ENCODE measurements at places on chromosomes 11 and 22.
A peak's percentile ranks its signal among the peaks of the same experiment; 100 is the strongest.

DNA sequence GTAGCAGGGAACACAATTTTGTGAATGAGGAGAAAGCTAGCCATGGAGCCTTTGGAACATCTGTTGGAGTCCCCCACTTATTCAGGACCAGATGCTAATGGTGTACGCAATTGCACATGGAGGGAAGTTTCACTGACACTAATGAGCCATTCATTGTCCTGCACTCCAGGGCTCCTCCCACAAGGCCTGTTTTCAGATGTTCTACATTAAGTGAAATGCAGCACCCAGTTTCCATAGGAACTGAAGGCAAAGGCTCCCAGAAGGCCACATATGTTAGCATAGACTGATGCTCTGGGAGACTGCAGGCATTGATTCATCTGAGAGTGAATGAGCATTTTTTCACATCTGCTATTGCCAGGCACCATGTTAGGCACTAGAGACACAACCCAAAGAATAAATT is 399.5 kb downstream of the ETS1 start:
- DNase-seq = no peak

DNA sequence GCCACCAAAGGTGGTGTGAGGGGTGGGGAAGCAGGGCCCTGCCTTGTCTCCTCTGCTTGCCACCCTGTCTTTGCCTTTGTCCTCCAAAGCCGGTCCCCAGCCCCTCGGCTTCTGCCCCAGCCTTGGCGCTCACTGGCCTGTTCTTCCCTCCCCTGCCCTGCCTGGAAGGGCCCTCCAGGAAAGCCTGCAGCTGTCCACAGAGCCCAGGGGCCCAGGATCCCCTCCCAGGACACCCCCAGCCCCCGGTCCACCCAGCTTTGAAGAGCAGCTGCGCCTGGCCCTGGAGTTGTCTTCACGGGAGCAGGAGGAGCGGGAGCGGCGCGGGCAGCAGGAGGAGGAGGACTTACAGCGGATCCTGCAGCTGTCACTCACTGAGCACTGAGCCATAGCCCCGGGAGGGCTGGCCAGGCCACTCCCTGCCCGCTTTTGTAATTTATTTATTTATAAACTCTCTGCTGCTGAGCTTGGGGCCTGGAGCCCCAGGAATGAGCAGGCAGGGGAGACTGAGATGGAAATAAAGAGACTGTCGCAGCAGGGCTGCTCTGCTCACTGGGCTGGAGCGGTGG is 1.3 kb upstream of the SSH3 start:
- DNase-seq = no peak

GRCh38 chr11:36492724-36493304 is 17.3 kb downstream of the TRAF6 start:
- DNase-seq = peak; percentile 6

GRCh38 chr11:118338637-118339061 is 3.9 kb downstream of the CD3D start:
- peak; percentile 83 for DNase-seq

Data from activated naive CD4-positive, alpha-beta T cell treated with Interleukin-2 at 50 U/mL for 16 hours (primary cell).